ENCODE measurements at places on chromosomes 2 and 18.
A peak's percentile ranks its signal among the peaks of the same experiment; 100 is the strongest.

GRCh38 chr2:26571316-26571715, 69.8 kb downstream of the CIB4 start:
- no peak for DNase-seq

- DNase-seq = no peak
Observed at GRCh38 chr2:37284381-37284780, 40.3 kb downstream of the PRKD3 start.

DNA sequence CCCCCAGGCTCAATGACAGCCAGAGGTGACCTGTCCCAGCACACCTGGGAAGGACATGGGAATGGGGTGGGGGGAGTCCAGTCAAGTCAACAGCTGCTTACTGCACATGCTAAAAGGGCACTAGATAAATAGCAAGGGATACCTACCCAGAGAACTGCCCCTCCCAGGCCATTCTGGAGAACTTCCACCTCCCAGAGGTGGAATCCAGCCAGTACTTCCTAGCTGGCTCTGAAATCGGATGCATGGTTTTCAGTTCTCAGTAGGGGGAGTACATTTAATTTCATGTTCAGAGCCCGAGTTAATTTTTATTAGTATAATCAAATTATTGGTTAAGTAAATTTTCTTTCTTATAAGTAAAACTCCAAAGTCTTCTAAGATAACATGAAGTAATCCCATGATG, 28.9 kb upstream of the ITGA6 start:
- no peak for DNase-seq

- no peak for DNase-seq
Observed at GRCh38 chr2:212346865-212347264, 191.7 kb downstream of the ERBB4 start.

- no peak for DNase-seq
Observed at GRCh38 chr18:64276311-64277090, 127.6 kb upstream of the LINC00305 start.

DNA sequence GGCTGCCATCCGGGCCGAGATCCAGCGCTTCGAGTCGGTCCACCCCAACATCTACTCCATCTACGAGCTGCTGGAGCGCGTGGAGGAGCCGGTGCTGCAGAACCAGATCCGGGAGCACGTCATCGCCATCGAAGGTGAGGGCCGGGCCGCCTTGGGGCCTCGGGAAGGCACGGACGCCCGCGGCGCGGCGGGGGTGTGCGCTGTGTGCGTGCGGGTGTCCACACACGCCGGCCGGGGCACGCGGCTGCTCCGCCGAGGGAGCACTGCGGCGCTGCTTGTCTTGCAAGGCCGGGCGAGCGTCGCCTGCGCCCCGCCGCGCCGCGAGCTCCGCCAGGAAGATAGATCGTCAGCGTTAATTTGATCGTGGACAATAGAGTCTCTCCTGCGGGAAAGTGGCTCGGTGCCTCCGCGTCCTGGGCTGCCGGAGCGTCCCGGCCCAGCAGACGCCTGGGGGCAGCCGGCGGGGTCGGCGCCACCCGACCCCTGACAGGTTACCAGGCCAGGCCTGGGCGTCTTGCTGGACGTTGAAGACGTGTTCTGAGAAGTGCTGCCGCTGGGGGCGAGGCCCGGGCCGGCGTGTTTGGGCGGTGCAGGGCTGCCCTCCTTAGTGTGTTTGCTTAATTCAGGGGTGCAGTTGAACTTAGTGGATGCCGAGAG, 1.0 kb downstream of the AGAP1 start:
- no peak for DNase-seq

GRCh38 chr2:205176546-205176945, 505.8 kb upstream of the NRP2 start:
- no peak for DNase-seq

- peak; percentile 34 for DNase-seq
Observed at GRCh38 chr18:5600378-5601071, 56.7 kb upstream of the EPB41L3 start.

DNA sequence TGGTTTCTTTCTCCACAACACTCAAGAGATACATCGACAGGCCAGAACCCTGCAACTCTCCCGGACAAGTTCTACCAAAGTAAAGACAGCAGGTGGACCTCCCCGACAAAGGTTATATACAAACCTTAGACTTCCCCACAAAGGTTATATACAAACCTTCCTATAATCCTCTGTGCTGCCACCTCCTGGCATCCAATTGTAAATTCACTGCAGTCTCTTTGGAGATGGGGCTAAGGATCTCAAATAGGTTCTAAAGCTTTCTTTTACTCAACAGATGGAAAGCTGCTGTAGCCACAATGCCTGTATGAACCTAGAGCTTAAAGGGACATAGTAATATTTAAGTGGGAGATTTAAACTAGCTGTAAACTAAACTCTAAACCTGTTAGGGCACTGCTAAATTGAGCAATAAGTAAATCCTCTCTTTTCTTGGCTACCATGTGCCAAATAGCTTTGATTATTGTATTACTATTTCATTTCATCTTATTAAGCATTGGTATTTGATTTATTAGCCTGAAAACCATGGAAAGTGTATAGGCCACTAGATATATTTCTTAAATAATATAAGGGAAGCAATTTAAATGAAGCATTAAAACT, 9.8 kb upstream of the MREG start:
- peak; percentile 46 for DNase-seq

- DNase-seq = no peak
Observed at GRCh38 chr2:46225150-46225625, 72.0 kb upstream of the EPAS1 start.

DNA sequence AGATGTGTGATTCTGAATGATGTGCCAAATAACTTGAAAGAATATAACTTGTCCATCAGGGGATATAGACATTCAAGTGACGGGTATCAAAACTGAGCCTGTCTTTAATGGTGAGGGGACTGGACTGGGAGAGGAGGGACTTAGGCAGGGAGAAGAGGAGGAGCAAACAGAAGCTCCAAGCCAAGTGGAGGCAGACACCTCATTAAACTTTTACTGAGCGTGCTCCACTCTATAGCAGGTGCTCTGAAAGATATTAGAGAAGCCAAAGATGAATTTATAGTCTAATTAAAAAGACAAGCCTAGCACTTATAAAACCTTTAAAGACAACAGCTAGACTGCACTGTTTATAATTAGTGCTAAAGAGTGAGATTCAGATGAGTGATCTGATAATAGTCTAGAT, 47.7 kb upstream of the SMAD2 start:
- DNase-seq = no peak

DNA sequence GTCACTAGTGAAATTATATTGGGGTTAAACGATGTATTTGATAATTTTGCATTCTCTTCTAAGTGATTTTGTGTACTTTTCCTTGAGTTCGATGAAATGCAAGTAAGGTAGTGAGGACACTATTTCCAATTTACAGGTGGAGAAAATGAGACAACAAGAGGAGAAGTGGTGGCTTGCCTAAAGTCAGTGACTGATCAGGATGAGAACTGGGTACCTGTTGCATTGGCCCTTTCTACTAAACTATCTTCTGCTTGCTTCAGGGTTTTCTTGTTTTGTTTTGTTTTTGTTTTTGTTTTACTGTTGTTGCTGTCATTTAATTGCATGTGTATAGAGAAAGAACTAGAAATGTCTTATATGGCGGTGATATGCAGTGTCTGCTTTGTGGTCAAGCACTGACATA, 31.4 kb upstream of the FBXO11 start:
- no peak for DNase-seq

DNA sequence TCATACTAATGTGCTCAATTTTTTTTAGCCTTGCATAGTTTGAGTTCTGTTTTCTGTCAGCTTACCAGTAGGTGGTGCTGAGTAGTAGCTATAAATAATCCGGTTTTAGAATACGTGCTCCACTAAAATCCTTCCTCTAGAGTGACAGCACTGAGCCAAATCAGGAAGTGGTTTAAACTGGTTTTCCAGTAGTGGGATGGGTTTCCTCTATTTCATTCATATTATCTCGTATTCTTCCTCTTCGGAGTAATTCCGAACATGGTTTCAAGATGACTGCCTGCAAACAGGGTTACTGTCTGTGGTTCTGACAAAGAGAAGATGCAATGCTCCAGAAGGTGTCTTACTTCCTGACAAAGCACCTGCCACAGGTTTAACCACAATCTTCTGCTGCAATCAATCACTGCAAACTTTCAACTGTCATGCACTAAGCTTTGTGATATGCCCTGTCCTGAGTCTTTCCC, 496.9 kb upstream of the VRK2 start:
- no peak for DNase-seq

DNA sequence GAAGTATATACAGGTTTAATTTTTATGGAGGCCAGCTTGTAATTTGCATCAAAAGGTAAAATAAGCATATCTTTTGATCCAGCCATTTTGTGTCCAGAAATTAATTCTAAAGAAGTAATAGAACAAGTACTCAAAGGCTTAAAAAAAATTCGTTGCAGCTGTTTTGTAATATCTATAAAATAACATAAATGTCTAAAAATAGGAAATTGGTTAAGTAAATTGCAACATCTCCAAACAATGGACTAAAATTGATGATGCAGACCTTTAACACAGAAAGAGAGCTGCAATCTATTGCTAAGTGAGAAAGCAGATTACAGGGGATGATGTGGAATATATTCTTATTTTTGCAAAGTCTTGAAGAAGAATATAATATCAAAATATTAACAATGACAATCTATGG, 19.4 kb downstream of the AAK1 start:
- no peak for DNase-seq

DNA sequence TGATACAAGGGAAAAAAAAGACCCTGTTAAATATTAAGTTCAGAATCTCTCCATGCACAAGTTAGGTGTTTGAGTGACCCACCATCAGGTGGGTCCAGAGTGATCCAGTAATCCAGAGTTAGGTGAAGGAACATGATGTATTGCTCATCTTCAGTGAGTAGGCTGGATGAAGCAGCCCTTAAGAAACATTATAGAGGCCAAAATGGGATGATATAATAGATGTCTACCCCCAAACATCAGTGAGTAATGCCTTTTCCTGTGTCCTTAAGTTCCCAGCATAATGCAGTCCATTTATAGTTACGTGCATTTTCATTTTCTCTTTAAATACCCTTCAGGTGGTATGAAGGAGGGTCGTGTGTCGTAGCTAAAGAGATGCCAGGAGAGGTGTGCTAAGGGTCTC, 89.6 kb downstream of the MAP4K4 start:
- no peak for DNase-seq

DNA sequence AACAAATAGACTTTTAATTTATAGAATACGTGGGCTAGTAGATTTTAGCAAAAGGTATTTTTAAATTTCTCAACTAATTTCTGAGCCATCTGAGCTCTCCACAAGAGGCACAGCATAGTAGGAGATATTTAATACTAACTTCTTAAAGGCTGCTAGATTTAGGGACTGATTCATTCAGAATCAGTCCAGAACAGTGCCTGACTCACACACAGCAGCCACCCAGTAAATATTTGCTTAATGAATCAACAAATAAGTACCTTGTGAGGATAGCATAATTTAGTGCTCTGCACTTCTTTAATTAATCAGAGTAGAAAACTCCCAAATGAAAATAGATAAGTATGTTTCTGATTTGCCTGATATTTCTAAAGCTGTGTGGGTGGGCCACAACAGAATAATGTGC, 35.6 kb upstream of the SYT4 start:
- no peak for DNase-seq

DNA sequence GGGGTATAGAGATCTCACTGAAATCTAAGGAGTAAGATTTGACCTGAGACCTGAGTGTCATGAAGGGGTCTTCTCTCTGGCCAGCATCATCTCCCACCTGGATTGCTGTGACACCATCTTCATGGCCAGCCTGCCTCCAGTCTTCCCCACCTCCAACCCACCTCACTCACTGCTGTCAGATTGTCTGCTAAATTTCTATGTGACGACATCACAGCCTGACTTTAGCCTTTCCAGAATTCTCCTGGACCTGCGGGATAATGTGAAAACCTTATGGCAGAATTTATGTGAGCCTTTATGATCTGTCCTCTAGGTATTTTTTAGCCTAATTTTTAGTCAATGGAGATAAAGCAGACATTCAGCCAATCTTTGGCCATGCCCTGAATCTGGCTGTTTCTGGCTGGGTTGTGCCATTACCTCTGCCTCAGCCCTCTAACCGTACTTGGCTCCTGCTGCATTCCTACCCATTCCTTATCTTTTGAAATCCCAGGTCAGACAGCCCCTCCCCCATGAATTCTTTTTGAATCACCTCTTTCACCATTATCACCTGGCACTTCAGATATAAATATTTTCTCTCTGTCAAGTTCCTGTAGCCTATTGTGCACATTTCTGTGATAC, 66.4 kb upstream of the MMADHC start:
- DNase-seq = no peak

DNA sequence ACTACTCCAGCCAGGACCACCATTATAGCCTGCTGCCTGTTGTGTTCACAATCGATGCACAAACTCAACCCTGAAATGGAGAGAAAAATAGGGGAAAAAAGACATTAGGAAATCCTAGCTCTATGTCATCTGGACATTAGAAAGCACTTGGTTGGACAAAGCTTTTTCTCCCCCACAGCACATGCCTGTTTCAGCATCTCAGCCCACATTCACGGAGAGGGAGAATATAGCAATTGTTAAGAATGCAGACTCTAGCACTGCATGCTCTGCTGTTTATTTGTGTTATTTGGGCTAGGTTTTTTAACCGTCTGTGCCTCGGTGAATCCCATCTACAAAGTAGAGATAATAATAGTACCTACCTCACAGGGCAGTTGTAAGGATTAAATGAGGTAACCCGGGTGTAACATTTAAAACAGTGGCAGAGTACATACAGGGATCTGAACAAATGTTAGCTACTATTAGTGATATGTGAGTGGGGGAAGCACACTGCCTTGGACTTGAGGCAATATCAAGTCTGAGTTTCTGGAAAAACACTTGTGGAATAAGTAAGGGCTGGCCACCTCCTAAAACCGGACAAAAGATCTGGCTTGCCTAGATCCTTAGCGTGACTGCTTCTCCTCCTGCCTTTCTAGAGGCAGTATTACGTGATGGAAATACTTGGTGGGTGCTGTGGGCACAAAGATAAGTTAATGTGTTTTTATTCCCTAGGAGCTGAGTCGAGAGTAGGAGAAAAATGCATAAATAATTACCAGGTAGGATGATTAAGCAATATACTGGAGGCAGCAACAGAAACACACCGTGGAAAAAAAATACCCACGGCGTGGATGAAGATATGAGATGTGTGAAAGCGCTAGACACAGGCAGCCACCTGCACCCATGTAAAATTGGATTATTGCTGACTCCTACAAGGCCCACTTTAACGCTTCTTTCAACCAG, 1.0 kb upstream of the PPP1CB start:
- DNase-seq = no peak

GRCh38 chr2:136383167-136383566, 265.2 kb upstream of the CXCR4 start:
- DNase-seq = peak; percentile 58

GRCh38 chr2:174729797-174730697, 34.2 kb downstream of the CHRNA1 start:
- peak; percentile 6 for DNase-seq

DNA sequence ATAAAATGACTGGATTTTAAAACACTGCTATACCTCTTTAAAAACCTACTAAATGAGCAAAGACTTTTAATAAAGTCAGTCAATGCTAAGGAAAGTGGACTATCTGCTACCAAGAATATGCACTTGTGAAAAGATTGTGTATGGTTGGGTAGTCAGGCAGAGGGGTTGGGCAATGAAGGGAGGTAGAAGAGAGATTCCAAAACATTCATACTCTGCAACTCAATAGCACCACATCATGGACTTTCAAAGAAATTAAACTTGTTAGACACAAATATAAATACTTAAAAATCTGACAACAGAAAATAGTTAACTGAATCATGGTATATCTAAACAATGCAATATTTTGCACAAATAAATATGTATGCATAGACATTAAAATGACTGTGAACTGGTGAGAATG, 139.9 kb upstream of the MAPRE2 start:
- no peak for DNase-seq
